ENCODE measurements at places on chromosomes 5 and 9.

GRCh38 chr5:180334176-180334575 is 19.0 kb downstream of the GFPT2 start:
- no peak for DNase-seq

DNA sequence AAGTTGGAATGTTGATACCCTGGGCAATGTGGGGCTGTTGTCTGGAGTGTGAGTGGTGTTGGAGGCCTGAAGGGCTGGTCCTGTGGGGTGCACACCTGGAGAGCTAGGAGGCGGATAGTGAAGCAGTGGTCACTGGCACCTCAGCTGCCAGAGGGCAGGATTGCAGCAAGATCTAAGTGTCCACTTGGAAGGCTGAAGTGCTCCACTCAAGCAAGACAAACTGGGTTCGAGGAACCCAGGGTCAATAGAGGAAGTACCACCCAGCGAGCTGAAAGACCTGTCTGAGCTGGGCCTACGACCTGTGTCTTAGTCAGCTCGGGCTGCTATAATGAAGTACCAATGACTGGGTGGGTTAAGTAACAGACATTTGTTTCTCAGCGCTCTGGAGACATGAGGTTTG is 39.7 kb upstream of the TJP2 start:
- no peak for DNase-seq

- no peak for DNase-seq
Measured at GRCh38 chr5:171528036-171528435, 108.6 kb downstream of the FGF18 start.

DNA sequence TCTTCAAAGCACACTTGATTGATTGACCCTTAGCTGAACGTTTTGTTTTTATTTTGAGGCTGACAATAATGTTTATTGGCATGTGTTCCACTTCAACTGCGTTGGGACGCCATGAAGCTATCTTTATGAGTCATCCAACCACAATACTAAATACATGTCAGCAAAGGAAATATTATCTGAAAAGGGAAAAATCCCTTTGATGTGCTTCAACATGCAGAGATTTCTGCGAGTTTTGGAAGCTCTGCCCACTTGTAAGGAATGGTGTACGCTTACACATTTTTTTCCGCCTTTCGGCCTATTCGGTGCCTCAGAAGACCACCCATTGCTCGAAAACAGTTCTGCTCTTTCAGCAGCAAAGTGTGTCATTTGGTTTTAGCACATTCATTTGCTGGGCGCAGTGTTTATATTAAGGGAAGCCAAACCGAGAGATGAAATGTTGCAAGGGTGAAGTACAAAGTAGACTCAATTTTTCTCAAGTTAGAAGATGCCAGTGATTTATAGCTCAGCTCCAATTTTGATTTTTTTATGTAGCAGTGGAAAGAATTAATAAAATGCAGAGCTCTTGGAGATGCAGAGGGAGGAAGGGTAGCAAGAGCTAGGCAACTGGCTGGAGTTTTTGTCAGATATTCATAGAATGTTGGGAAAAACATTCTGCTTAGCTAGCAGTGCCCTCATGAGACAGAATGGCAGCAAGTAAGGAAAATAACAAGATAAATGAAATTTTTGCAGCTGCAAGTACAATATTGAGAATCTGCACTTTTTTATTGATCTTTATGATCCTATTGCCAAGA is 68.9 kb downstream of the PRDM6 start:
- DNase-seq: no peak

GRCh38 chr9:79812099-79812498 is 240.3 kb downstream of the TLE4 start:
- DNase-seq: no peak

DNA sequence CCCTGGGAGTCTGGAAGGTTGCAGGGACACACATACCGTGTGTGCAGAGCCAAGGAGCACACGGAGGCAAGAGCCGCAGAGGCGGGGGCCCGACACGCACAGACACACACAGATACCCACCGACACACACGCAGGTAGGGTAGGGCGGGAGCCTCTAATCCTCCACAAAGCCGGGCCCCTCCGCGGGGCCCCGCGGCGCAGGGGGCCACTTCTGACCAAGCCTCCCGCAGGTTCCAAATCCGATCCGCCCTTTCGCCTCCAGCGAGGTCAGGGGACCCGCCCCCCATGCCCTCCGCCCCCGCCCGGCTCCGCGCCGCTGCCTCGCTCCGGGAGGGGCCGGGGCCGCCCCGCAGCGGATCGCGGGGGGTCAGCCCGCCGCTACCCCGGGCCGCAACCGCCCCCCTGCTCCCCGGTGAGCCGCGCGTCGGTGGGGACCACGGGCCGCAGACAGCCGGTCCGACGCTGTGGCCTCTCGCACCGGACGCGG is 1.4 kb upstream of the LMX1B start:
- DNase-seq: no peak

DNA sequence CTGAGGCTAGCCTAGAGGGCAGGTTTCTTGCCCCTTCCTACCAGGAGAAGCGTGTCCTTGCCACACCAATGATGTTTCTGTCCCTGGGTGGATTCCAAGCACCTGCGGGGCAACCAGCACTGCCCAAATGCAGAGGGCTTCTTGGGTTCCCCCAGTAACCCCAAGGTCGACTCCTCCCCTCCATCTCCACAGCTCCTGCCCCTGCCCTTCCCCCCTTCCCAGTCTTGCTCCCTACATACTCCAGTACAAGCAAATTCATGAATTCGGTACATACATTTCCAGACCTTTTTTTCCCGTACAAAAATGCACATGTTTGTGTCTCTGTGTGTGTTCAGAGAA is 12.8 kb upstream of the JADE2 start:
- DNase-seq: no peak

DNA sequence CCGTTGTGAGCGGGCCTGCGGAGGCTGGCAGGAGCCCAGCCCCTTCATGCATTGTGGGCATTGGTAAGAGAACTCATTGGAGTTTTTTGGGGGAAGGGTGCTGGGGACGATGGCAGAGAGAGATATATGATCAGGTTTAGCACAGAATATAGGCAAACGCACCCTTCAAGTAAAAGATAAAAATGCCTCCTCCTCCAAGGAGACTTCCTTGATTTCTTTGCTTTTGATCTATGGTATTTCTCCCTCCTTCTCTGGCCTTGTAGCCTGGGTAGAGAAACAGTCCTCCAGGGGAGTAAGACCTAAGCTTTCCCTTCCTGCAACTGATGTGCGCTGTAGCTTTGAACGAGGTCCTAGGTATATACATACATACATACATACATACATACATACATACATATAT is 960 bp upstream of the PPARGC1B start:
- no peak for DNase-seq

DNA sequence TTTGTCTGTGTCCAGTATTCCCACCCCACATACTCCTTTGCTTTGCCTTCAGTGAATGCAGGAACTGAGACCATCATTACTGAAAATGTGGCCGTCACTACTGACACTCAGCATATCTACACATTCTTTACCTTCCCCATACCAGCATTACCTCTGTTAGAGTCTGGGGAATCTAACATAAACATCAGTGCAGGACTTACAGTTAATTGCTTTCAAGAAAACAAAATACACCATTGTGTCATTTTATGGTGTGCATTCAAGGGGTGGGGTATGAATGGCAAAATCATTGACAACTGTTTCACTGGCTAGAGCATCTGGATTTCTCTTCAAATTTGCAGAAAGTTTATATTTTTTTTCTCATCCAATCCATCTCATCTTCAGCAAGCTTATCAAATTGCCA is 731.4 kb upstream of the RIOK2 start:
- no peak for DNase-seq

GRCh38 chr9:19998823-19999455 is 210.1 kb upstream of the SLC24A2 start:
- DNase-seq: no peak

GRCh38 chr9:130286781-130287428 is 21.3 kb downstream of the HMCN2 start:
- no peak for DNase-seq

GRCh38 chr5:2686321-2687124 is 65.0 kb downstream of the IRX2 start:
- no peak for DNase-seq

DNA sequence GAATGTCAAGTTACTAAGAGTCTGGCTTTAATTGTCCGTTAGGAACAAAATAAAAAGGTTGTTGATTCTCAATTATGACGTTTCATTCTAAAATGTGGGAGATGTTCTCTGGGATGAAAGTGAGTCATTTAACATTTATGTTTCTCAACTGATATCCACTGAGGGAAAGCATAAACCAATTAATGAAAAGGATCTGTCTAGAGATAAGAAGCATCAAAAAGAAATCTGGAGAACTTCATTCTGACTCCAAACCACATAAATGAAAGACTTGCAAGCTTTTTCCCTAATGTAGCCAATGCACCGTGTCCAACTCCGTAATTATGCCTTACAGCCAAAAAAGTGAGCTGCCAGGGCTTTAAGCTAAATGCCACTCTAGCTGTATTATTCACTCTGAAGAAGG is 654.2 kb downstream of the TLE1 start:
- DNase-seq: no peak

GRCh38 chr5:24272741-24273140 is 372.0 kb downstream of the CDH10 start:
- DNase-seq: no peak

GRCh38 chr5:74595143-74595925 is 45.2 kb downstream of the ENC1 start:
- DNase-seq: no peak

DNA sequence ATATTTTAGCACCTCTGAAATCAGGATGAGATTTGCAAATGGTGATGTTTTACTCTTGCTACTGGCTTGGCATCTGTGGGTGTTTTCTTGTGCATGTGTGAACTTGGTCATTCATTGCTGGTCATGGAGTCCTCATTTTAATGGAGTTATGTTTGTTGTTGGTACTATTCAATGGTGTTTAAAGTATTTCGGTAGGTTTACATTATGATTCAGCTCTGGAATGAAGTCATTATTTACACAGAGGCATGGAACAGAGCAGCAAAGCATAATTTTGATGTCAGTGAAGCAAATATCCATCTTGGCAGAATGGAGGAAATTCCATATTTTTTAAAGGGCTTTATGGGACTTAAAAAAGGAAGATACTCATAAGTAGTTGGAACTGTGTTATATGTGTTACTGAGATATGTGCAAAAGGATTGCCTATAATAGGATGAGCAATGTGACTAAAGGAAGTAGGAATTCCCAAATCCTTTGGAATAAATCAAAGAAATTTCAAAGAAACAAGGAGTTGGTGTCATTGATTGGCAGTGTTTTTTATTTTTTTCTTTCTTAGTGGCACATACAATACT is 147.4 kb downstream of the ACTBL2 start:
- no peak for DNase-seq

DNA sequence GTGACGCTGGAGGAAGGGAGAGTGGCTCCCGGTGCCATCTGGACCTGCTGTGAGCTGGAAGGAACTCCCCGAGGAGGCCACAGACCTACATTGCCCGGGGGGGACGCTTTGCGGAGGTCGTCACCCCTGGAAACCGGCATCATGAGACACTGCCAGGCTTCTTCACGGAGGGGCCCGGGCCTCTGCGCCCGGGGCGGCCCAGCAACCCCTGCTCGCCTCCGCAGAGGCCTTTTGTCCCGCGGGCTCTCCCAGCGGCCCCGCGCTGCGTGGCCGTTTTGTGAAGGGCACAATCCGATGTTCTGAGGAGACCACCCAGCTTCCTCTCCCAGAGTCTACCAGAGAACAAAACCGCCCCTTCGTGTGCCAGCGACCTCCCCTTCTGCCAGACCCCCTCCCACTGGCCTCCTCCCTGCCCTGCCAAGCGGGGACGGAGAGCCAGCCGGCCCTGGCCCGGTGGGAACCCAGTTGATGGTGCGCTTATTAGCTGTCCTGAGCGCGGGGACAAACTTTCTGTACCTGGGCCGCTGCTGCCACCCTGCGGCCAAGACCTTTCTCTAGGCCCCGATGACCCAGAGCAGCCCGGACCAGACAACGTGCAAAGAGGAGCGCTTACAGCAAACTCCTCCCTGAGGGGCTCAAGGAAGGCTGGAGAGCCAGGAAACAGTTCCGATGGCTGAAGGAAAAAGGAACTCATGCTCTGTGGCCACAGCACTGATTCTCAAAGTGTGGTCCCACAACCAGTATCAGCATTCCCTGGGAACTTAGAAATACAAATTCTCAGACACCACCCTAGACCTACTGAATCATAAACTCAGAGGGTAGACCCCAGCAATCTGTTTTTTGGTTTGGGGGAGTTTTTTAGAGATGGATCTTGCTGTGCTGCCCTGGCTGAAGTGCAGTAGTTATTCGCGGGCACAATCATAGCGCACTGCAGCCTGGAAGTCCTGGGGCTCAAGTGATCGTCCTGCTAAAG is 86.7 kb downstream of the SLC1A3 start:
- DNase-seq: peak; percentile 12

- no peak for DNase-seq
Measured at GRCh38 chr5:108503986-108504385, 122.1 kb upstream of the FBXL17 start.

- no peak for DNase-seq
Measured at GRCh38 chr5:117880932-117881331, 1107.4 kb downstream of the DTWD2 start.

GRCh38 chr9:89060790-89061189 is 69.5 kb downstream of the S1PR3 start:
- DNase-seq: no peak

- DNase-seq: no peak
Measured at GRCh38 chr5:134813827-134814226, 31.9 kb upstream of the C5orf24 start.

- no peak for DNase-seq
Measured at GRCh38 chr9:35341585-35341984, 148.3 kb upstream of the RUSC2 start.

- DNase-seq: no peak
Measured at GRCh38 chr5:34034534-34035327, 8.3 kb downstream of the C1QTNF3 start.

GRCh38 chr5:148725675-148726074 is 71.3 kb upstream of the HTR4 start:
- no peak for DNase-seq

GRCh38 chr5:133382661-133383579 is 229.4 kb downstream of the FSTL4 start:
- no peak for DNase-seq

DNA sequence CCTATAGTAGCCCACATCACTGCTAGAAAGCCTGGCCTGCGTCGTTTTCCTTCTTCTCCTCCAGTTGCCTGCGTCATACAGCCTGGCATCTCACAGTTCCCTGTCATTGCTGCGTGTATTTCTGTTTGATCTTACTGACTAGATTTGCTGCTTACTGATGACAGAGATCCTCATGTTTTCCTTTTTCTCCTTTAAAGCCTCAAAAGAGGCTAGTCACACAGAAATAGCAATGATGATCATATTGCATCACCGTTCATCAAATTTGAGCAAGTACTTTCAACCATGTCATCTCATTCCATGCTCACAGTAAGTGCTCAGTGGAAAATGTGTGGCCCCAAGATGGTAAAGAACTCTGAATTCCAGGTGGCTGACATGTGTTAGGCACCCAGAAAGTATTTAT is 76.8 kb downstream of the MVB12B start:
- DNase-seq: no peak

Measured in activated gamma-delta T cell treated with Interleukin-2 at 50 U/mL for 16 hours (primary cell).